Activated naive CD4-positive, alpha-beta T cell treated with anti-CD3 and anti-CD28 coated beads, Interleukin-2, amount 10 ng/mL, durations not matched to agents 7 days and 5 days (primary cell): ENCODE measurements at places on chromosomes 6 and 20.

- DNase-seq: no peak
These were observed 113.0 kb downstream of the GMDS start for GRCh38 chr6:2132416-2132815.

DNA sequence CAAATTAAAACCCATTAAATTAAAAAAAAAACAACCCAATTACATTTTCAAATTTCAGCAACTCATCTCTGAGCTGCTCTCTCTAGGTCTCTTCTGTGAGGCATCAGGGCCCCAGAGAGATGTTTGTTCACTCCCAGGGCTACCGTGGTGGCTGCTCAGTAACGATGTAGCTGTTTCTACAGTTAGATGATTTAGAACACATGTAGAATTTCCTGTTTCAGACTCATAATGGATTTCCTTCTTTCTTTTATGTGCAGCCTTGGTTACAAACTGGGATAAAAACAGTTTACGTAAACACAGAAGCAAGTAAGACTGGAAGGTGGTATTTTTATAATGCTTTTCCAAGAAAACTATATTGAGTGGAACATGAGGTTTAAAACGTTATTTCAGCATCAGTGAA, 116.1 kb upstream of the CCN2 start:
- no peak for DNase-seq

DNA sequence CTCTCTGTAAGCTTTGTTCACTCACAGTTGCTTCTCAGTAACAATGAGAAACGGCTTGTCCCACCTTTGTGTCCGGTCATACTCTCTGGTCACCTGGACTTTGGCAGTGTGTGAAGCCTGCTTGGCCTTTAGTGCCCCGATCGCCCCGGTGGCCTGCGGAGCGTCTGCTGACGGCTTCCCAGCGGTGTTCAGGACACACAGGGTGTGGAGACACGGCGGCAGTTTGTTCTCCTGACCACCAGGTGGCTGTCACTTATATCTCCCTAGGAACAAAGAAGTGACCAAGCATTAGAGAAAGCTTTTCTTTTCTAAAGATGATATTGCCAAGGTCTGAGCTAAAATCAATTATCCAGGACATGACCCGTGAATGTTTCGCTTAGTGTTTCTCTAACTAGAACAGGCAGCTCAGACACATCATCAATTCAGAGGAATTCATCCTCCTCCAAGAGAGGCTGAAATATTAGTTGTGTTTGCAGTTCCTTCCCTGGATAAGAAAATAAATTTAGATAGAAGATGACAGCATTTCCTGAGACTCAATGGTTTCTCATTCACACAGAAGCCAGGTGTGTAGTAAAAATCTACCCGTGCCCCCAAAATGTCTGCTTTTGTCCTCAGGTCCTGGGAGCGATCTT, 167.4 kb upstream of the THBS2 start:
- no peak for DNase-seq

GRCh38 chr20:2538931-2539720, 2.8 kb downstream of the TMC2 start:
- no peak for DNase-seq

DNA sequence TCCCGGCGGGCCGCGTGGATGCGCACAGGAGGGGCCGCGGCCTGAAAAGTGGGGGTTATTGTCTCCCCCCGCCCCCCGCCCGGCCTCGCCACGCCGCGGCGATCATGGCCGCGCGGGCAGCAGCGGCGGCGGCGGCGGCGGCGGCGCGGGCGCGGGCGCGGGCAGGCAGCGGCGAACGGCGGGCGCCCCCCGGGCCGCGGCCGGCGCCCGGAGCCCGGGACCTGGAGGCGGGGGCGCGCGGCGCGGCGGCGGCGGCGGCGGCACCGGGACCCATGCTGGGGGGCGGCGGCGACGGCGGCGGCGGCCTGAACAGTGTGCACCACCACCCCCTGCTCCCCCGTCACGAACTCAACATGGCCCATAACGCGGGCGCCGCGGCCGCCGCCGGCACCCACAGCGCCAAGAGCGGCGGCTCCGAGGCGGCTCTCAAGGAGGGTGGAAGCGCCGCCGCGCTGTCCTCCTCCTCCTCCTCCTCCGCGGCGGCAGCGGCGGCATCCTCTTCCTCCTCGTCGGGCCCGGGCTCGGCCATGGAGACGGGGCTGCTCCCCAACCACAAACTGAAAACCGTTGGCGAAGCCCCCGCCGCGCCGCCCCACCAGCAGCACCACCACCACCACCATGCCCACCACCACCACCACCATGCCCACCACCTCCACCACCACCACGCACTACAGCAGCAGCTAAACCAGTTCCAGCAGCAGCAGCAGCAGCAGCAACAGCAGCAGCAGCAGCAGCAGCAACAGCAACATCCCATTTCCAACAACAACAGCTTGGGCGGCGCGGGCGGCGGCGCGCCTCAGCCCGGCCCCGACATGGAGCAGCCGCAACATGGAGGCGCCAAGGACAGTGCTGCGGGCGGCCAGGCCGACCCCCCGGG, 637 bp downstream of the ARID1B start:
- DNase-seq: peak; percentile 71

DNA sequence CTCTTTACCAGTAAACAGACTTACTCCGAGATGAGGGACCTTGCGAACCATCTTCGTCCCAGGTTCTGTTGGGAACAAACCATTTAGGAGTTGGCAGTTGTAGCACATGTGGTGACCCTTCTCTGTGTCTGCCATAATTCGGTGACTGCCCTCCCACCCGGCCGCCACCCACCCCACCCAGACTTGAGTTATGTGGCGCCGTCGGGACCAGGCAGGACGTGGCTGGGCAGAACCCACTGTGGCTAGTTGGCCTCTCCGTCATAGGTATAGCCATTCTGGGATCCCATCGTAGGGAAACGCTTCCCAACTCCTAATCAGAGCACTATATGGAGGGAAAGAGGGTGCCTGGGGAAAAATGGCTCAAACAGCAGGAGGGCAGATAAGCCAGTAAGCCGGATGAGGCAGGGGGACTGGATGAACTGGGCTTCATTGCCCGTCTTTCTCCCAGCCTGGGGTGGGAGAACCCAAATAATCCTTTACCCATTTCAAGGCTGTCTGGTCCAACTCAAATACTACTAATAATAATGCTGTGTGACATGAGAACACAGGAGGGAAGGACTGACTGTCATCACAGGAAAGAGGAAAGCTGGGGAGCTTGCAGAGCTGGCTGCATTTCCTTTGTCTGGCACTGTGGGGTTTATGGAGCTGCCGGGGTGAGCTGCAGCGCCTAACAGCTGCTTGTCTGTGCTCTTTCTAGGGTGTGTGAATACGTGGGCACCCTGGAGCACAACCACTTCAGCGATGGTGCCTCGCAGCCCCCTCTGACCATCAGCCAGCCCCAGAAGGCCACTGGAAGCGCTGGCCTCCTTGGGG, 73.0 kb upstream of the PBOV1 start:
- DNase-seq: no peak

DNA sequence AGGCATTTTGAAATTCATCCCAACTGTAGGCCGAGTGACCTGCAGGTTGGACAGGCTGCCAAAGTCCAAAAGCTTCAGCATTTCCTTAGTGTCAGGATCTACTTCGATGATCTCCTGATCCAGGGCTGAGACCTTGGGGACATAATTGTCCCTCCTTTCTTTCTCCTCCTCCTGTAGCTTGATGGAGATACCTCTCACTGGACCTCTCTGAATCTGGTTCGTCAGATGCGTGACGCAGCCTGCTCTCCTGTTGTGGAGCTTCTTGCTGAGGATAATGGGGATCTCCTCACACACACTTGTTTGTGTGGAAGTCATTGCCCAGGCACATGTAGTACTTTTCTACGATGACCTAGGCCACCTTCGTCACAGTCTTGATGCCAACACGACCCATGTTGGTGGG, 1.5 kb upstream of the MAS1L start:
- DNase-seq: no peak

GRCh38 chr20:49739042-49739441, 25.4 kb upstream of the B4GALT5 start:
- no peak for DNase-seq

GRCh38 chr6:125201961-125202729, 48.6 kb downstream of the TPD52L1 start:
- no peak for DNase-seq

DNA sequence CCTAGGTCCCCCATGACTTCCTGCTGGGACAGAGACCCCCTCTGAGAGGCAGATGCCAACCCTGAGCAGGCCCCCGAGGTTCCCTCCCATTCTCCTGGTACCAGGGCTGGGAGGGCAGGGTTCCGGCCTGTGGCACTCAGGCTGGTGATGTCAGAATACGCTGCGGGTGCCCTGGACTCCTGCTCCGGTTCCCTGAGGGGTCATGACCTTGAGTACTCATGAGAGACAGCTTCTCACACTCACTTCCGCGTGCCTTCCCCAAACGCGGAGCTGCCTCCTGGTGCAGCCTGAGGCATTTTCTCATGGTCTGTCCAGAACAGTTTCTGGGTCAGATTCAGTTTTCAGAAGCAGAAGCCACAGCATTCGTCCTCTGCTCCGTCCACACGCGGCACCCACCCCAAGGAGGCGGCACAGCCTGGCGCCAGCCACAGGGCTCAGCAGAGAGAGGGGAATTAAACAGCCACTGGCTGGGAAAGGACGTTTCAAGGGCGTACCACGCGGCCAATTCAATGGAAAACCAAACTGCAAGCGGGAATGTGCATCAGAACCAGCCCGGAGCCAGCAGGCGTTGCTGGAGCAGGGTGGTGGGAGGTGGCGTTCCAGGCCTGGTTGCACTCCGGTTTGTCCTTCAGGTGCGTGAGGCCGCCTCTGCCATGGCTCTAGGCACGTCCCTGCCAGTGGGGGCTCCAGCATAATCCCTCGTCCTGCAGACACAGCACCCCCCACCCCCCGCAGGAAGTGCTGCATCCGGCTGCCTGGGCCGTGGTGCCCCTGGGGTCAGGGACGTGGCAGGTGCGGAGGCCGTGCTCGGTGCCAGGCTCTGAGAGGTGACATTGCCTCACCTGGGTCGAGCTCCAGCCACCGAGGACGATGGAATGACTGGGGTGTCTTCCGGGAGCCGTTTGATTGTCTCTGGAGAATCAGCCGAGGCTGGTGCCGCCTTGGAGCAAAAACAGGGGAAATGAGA, 58.3 kb upstream of the BHLHE23 start:
- no peak for DNase-seq

DNA sequence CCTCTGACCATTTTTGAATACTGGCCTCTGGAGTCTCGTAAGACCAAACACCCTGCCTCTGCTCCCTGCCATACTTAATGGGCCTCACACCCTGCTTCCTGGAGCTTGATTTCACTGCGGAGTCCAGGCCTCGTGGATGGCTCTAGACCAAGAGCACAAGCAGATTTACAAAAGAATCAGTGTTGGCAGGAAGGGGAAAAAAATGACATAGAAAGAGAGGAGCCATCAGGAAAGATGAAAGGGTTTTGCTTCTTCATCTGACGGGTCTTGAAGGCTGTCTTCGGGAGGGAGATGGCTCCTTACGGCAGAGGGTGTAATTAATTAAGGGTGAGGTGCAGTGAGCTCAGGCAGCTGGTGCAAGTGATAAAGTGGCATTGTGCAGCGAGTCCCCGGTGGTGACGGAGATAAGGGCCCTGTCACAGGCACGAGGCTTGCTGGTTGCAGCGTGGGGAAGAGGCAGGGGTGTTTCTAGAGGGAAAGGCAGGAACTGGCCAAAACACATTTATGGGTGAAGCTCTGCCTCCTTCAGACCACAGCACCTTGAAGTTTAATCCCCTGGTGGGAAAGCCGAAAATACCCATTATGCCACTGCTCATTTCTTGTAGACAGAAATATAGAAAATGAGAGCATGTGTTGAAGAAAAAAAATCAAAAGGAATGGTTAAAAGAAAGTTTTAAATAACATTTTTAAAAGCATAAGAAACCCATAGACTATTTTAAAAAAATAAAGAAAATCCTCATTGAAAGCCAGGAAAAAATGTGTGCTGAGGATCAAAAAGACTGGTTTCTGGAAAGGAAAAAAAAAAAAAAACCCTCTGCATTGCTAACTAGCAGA, 128.6 kb upstream of the LRFN2 start:
- no peak for DNase-seq

GRCh38 chr6:34813028-34813713, 21.3 kb downstream of the BLTP3A start:
- DNase-seq: no peak

DNA sequence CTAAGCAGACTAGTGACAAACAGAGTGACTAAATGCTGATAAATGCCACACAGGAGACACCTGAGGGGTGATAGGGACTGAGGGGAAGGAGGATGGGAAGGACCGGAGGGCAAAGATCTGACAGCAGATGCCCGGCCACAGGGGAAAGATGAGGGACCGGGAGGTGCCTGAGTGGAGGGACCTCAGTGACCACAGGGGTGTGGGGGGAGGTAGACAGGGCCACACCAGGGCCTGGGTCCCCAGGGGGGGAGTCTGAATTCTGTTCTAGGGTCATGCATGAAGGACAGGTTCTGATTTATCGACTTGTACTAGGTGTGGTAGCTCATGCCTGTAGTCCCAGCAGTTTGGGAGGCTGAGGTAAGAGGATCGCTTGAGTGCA, 6.9 kb downstream of the BCAS4 start:
- DNase-seq: no peak

DNA sequence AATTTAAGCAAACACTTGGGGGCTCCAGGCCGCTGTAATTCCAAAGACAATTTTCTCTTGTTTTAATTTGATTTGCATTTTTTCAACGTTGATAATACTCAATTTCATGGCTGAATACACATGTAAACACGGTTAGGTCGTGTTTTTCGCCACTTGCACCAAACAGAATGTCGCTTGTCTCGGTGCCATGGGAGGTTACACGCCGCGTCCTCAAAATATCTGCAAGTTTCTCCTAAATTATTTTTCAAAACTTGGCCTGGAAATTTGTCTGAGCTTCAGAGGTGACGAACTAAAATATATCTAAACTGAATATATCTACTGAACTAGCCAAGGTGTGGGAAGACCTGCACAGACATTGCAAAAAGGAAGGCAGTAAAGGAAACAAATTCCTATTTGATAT, 15.0 kb downstream of the FOXA2 start:
- no peak for DNase-seq

- peak; percentile 88 for DNase-seq
These were observed 57.9 kb upstream of the MAP7 start for GRCh38 chr6:136607932-136608772.

GRCh38 chr6:75397656-75398465, 95.7 kb downstream of the FILIP1 start:
- no peak for DNase-seq
